ENCODE measurements at places on chromosomes 6 and 20. TPM values are rescaled to one million over a fixed set of nuclear protein-coding genes. Genes with fewer than 3 reads are reported as not detected.

RSPO4 gene
- total RNA-seq = not detected

RNF144B gene
- total RNA-seq = 17.5 TPM

SLPI gene
- 147 TPM for total RNA-seq

GINS1 gene
- 0.58 TPM for total RNA-seq

HLA-DRA gene
- total RNA-seq = 24.4 TPM

NRN1 gene
- 1.8 TPM for total RNA-seq

CDH4 gene
- total RNA-seq = not detected

LTV1 gene
- 6.7 TPM for total RNA-seq

CAGE1 gene
- total RNA-seq = 0.05 TPM

- no peak for DNase-seq
Measured at GRCh38 chr6:33206864-33207551, 1.3 kb upstream of the RING1 start.

DNA sequence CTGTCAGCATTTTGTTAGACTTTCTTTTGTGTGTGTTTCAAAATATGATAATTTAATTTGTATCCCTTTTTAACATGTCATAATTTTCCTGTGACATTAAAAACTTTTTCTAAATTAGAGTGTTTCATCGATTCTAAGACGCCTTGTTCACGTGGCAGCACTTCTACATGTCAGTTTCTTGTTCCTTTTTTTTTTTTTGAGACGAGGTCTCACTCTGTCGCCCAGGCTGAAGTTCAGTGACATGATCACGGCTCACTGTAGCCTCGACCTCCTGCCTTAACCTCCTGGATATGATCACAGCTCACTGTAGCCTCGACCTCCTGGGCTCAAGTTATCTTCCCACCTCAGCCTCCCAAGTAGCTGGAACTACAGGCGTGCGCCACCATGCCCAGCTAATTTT lies 27.6 kb upstream of the ADRM1 start:
- DNase-seq = no peak

DNA sequence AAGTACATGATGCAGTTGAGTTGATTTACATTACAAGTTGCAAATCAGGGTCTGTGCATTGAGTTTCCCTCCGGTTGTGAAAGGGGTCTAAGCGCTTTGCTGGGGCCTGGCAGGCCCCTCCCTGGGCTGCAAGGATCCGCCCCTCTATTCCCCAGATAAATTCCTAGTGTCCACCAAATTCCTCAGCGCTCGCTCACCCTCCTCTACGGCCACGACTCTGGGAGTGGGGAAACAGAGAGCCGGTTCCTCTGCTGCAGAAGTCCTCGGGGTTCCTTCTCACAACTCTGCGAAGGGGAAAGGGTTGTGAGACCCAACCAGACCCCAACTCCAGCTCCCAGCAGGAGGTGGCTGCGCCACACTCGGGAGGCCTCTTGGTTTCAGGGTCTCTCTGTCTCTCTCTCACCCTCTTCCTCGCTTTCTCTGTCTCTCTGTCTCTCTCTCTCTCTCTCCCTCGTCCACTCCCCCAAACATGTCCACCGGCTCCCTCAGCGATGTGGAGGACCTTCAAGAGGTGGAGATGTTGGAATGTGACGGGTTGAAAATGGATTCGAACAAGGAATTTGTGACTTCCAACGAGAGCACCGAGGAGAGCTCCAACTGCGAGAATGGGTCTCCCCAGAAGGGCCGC lies at the start of gene TCF21:
Gene TCF21, plus strand, starts transcription at position 185 of the 628 bp plus-strand sequence. Its CDS starts 285 bp downstream, at position 470.
- DNase-seq = no peak

DNA sequence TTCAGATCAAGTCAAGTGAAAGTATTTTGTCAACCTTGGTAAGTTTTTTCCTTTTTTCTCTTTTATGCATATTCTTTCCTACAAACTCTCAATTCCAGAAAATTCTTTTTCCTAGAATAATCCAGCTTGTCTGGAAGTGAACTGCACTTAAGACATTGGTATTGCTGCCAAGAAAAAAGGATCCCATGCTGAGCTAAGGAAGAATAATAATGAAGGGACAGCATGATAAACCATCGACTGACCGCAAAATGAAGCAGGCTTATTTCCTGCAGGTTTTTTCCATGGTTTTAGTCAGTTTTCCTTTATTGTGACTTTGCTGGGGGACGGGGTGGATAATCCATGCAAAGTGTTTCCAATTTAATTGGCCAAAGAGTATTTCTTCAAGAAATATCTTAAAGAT lies 857.6 kb upstream of the SLC35B3 start:
- DNase-seq = no peak

DNA sequence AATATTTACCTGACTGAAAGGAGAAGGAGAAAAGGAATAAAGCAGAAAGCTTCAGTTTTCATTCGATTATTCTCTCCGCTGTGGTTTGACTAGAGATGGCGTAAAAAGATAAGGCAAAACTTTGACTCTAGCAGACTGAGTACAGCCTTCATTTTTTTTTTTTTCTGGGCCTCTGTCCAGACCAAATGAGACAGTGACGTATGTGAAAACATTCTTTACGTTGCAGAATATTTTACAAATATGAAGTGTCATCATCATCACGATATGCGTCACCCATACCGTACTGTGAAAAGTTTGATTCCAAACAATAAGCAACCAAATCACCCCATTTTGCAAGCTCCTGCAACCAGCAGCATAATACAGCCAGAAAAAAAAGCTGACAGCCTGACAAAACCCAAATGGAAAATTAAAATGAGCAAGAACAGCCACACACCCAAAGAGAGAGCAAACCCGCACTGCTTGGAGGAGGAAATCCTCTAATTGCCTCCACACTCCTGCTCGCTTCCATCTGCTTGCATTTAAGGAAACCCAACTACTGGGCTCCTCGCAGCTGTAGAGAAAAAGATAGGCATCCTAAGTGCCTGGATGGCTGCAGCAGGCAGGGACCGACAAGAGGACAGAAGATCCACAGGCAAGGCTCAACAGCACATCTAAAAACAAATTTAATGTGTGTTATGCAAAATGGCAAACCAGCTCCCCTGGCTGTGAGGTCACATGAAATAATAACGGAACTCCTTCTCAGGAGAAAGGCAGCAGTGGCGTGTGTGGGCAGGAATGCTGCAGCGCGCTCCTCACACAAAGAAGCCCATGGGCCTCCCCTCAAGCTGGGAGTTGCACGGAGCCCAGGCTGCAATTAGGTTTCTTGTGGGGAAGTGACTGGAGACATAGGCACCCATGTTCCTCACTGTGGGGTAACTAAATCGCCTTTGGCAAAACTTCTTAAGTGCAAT lies 113.1 kb downstream of the FYN start:
- DNase-seq = no peak

DNA sequence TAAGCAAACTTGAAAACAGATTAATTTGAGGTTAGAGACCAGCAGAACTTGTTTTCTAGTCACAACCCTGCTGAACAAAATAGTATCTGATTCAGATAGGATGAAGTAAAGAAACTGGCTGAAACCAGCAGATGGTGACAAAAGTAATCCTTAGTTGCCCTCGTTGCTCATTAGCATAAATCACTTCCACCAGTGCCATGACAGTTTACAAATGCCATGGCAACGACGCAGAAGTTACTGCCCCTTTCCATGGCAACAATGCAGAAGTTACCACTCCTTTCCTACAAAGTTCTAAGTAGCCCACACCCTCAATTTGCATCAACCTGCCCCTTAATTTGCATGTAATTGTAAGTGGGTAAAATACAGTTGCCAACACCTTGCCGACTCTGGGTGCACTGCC lies 23.7 kb downstream of the SNRPB start:
- DNase-seq = no peak

DNA sequence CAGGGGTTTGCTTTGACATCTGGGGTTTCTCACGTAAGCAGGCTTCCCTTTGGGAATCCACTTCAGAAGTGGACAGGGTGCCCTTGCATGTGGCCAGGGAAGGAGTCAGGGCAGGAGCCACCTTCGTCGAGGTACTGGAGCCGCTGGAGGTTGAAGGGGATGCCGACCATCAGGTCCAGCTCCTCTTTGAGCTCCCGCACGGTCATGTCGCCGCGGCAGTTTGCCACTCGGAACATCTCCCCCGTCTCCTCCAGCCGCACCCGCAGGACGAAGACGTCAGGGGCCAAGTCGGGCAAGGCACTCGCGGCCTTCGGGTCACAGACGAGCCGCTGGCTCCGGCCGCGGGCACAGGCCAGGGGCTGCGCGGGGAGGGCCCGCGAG lies 360 bp downstream of the ANKRD60 start:
- DNase-seq = no peak

DNA sequence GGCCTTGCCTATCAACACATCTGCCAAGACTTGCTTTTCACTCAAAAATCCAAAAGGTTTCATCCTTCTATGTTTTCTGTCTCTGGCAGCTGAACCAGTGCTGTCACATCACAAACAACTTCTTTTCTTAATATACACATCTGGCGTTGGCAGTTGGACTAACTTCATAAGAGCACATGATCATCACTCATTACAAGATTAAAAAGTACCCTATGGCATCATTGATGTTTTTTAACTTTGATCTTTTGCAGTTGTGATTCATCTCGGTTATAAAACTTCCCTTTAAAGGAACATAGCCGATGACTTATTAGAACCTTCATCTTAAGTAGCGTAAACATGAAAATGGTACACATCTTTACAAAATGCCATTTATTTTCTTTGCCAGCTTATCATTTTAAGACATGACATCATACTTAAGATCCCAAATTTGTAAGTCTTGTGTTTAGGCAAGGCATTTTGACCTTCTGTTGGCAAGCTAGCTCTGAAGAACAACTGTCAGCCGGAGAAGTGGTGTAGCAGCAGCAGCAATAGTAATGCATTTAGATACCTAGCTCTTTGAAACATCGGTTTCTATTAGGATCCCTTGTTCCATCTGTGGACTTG lies 64.2 kb upstream of the SUPT3H start:
- no peak for DNase-seq

GRCh38 chr20:51531141-51531710 lies 11.3 kb downstream of the NFATC2 start:
- no peak for DNase-seq

DNA sequence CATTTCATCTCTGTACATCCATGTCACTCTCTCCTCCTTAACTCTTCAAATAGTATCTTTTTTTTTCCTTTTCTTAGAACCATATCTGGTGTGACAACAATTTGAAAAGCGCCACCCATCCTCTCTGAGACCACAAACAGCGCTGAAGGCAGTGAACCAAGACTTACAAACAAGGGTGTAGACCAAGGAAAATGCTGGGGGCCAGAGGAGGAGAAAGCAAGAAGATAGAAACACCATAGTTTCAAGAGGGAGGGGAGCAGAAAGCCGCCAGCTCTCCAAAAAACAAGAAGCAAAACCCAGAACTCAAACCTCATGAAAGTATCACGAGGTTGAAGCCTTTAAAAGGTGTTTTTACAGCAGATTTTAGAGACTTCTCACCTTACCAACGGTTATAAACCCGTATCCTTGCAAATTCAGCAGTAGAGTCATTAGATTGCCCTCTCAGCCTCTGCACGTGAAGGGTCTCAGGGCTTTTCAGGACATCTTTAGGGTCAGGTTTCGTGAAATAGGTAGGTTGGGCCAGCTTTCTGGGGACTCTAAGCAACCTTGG lies 13.3 kb upstream of the RIPOR2 start:
- DNase-seq = no peak

DNA sequence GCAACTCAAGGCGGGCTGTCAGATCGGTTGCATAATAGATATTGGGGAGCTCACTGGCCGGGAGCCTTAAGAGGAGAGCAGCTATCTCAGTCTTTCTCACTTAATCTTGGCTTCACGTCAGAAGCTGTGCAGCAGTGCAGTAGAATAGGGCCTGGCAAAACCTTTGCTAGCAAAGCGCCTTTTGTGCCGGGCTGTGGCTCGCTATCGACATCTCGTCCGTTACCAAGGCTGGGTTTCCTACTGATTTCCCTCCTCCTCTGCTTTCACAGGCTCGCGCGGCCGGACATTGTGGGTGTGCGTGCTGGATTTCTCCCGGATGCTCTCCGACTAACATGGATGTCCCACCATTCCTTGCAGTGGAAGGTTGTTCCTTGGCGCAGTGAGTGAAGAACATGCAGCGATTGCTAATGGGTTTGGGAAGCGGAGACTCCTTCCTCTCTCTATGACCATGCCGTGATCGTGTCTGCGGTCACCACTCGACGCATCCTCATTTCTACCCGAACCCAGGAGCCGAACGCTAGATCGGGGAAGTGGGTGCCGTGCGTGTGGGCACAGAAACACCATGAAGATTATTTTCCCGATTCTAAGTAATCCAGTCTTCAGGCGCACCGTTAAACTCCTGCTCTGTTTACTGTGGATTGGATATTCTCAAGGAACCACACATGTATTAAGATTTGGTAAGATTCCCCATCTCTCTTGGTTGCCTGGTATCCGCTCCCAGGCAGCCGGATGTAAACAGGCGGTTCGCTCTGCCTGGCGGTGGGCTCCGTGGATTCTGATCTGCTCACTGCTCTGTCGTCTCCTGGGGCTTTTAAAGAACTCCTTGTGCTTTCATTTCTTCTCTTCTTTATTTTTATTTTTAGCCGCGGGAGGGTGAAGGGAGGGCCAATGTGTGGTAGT lies 5.5 kb downstream of the GRIK2 start:
- no peak for DNase-seq

GRCh38 chr6:10269814-10270472 lies 144.9 kb downstream of the TFAP2A start:
- DNase-seq = no peak

DNA sequence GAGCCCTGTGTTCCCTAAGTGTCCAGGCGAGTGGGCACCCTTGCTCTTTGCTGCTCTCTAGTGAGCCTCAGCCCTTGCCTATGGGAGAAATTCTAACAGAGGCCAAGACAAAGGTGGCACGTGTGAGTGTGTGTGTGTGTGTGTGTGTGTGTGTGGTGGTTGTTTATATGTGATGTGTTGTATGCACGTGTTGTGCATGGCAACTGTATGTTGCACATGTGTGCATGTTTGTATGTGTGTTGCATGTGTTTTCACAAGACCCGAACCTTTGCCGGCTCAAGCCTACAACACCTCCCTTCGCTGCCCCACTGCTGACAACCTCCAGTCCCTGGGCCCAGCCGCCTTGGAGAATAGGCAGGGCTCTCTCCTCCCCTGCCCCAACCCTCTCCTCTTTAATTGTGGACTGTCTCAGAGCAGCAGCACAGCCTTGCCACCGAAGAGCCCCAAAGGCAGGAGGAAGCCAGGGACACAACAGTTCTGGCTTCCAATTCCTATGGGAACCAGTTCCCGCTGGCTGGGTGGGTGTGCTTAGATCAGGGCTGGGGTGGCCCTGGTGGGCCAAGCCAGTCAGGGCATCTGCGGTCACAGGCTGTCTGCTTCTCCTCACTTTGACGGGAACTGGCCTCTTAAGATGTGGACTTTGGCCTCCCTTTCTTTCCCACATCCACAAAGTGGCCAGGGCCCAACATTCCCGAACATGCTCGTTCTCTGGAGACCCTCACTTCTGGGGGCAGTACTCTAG lies 2.7 kb downstream of the KCNK16 start:
- no peak for DNase-seq

GRCh38 chr6:32883789-32884188 lies 29.8 kb downstream of the PSMB9 start:
- DNase-seq = no peak

DNA sequence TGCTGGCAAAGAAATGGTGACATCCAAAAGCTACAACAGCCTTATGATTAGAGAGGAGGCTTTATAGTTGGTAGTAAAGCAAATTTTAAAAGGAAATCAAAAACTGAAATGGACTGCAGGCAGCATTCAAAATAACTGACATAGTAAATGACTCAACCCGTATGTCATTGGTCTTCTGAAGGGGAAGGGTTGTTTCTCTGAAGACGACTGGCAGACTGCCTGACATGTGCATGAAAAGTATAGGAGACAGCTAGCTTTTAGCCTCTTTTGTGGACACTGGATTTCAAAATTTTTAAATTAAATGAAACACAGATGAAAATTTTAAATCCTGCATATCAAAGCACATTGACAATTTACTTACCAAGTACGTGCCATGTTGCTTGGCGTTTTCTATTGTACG lies 90.7 kb downstream of the TRMT6 start:
- DNase-seq = no peak

- DNase-seq = peak; percentile 87
Measured at GRCh38 chr20:32652739-32653526, 20.8 kb downstream of the C20orf203 start.

GRCh38 chr20:41030531-41031242 lies 2.1 kb downstream of the TOP1 start:
- DNase-seq = no peak
